H4 (cell line): ENCODE measurements at places on chromosomes 11 and 22. TPM values are rescaled to one million over a fixed set of nuclear protein-coding genes. Genes with fewer than 3 reads are reported as not detected.

Gene RBFOX2
- total RNA-seq = 35.6 and 55.3 TPM in 2 replicates

Gene C11orf52
- total RNA-seq = not detected in 2 replicates

Gene MS4A6A
- total RNA-seq = not detected in 2 replicates

DNA sequence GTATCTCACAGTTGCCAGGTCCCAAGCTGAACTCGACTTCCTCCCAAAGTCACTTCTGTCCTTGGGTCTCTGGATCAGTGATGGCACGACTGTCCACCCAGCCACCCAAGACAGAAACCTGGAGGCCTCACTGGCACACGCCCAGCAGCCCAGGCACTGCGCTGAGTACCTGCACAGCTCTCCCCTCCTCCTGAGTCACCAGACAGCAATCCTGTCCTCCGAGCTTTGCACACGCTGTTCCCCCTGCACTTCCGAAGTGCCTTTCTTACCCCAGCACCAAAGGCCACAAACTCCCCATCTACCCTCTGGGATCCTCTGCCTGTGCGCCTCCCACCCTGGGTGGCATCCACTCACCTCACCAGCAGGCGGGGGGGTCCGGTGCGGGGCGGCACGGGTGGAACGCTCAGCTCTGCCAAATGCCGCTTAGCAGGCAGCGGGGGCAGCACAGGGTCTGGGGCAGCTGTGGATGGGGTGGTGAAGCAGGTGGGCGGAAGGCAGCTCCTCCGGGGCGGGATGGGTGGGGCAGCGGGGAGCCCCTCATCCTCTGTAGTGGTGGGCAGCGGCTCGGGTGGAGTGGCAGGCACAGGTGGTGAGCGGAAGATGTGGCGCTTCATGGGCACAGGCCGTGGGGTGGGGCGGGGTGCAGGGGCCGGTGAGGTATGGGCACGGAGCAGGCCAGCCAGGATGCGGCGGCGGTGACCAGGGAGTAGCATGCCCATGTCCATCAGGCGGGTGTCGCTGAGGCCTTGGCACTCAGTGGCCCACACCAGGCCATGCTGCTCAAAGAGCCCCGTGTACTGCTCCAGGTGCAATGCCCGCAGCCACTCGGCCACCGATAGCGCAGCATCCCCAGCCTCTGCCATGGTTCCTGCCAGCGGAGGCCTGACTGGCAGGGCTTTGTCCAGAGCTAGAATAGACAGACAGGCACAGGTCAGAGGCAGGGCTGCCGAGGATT is 25.7 kb downstream of the ARAP1 start:
- no peak for DNase-seq

GRCh38 chr11:78351979-78352841 is 65.4 kb downstream of the GAB2 start:
- no peak for DNase-seq

DNA sequence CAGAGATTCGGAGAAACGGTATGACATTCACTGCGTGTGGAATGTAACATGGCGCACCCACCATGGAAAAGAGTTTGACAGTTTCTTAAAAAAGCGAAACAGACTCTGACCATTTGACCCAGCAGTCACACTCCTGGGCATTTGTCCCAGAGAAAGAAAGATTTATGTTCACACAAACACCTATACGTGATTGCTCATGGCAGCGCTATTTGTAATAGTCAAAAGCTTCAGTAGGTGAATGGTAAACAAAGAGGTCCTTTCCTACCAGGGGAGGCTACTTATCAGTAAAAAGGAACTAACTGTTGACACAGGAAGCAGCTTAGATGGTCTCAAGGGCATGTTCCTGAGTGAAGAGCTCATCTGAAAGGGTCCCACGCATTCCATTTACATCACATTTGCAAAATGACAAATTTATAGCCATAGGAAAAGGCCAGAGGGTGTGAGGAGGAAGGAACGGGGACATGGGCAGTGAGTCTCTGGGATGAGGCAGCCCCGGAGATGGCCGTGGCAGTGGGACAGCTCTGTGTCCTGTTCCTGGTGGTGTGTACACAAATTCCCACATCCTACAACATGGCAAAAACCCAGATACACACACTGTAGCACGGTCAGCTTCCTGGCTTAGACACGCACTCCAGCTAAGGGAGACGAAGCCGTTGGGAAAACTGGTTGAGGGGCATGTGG is 14.6 kb upstream of the KRTAP5-6 start:
- no peak for DNase-seq

GRCh38 chr11:2699531-2700414 is at the start of gene KCNQ1OT1:
KCNQ1OT1 (minus strand) TSS chr11:2699994.
- peak; percentile 97 for DNase-seq

GRCh38 chr22:37932821-37933578 is 20.4 kb downstream of the C22orf23 start:
- no peak for DNase-seq

DNA sequence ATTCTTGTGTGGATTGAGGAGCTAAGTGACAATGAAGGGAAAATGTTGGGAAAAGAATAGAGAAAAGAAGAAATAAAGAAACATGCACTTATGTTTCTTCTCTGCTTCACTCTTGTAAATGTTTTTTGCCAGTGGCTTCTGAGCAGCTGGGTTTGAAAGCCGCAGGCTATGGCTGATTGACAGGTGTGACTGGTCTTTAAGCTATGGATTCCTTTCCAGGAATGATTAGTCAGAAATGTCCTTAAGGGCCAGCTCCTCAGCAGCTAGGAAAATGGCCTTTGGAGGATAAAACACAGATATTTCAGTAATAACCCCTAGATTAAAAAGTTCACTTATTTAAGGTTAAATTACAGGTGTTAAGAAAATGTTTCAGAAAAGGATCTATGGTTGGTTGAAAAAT is 6.5 kb upstream of the USP28 start:
- no peak for DNase-seq

DNA sequence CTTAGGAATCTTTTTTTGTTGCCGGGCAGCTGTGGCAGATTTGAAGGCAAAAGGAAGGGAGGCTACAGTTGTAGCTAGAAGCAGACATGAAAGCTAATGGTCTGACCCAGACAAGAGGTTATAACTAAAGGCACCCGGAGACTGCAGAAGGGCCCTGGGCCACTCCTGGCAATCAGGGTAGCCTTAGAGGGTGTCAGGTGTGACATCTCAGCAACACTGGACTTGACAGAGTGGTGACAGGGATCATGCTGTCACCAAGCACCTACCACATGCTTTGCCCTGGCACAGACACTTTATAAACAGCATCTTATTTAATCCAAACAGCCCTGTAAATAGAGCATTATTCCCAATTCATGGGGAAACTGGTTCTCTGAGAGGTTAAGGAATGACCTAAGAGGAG is 25.7 kb downstream of the TUB start:
- no peak for DNase-seq

GRCh38 chr11:66020212-66020611 is 6.1 kb downstream of the CATSPER1 start:
- DNase-seq = no peak

DNA sequence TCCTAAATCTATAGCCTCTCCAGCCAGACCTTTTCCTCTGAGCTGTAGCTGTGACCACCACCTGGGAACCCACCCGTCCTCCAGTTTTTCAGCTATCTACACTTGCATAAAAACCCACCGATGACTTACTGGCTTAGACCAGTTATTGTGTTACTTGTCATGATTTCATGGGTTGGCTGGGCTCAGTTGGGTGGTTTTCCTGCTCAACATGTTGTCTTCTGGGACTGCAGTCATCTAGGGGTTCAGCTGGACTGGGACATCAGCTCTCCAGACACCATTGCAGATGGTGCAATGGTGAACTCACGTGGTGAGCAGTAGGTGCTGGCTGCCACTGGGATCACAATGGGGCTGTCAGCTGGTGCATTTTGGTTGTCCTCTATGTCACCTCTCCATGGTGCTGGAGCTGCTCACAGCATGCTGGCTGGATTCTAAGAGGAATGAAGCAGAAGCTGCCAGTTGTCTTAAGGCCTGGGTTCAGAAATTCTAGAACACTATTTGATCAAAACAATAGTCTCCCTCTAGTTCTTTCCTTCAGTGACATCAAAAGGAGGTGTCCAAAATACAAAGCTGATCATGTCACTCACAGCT is 1.3 kb upstream of the SYT13 start:
- no peak for DNase-seq

- no peak for DNase-seq
These were observed 1197.8 kb downstream of the BRD1 start for GRCh38 chr22:48629631-48630432.

DNA sequence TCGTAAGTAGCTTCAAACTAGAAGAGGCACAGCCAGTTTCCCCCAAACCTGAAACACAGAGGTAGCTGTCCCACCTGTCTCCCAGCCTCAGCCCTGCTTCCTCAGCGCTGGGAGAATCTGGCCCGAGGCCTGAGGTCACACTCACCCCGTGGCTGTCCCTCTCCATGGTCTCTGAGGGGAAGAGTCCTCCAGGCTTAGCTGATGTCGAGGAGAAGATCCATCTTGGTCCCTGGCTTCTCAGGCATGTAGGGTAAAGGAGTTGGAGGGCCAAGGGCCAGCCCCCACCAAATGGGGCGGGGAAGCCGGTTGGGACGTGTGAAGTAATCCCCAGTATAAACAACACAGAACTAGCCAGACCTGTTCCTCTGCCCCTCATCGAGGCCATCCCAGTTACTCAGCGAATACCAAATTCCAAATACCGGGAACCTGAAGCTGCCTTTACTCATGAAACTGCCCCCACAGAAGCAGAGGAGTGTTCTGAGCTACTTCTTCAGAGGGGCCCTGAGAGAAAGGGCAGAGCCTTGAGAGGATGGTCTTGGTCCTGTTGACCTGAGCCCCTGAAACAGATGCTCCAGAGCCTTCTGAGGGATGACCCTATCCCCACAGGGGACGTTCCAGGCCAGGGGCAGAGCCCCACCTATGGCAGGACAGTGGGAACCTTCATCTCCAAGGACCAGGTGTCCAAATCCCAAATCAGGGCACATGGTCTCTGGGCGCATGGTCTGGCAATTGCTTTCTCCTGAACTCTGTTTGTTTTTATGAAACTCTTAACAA is at the start of gene TMPRSS13:
Gene TMPRSS13, minus strand, starts transcription at position 261 of the 774 bp plus-strand sequence. Its CDS starts 95 bp downstream, at position 166.
- DNase-seq = no peak

- no peak for DNase-seq
These were observed 14.9 kb downstream of the XKR3 start for GRCh38 chr22:16810188-16810802.

GRCh38 chr11:19697721-19698121 is 14.9 kb upstream of the NAV2 start:
- DNase-seq = no peak

DNA sequence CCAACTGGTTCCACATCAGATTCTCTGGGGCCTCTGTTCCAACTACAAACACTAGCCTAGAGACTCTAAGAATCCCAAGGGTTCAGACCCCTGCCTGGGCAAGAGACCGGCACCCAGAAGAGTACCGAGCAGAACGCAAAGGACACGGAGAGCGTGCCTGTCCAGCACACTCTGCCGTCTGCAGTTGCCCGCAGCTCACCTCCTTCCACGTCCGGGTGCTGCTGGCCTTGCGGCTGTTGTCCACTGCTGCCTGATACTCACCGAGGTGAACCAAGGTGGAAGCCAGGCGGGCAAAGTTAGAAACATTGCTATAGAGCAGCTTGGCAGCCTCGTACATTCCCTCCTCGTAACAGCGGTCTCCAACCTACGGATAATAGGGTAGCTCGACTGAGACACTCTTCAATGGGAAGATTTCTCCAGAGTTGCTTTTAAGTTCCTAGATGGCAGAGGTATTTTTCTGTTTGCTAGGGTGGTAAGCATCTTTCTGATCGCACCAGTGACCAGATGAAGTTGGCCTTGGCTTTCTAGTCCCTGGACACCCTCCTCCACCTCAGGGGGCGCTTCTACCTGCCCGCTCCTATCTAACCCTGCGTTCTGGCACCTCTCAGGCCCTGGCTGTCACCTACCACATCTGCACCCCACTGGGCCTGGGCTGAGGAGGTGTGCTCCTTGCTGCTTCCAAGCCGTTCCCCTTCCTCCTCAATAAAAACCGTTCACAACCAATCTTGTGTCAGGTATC is 22.8 kb upstream of the SLC25A1 start:
- no peak for DNase-seq

DNA sequence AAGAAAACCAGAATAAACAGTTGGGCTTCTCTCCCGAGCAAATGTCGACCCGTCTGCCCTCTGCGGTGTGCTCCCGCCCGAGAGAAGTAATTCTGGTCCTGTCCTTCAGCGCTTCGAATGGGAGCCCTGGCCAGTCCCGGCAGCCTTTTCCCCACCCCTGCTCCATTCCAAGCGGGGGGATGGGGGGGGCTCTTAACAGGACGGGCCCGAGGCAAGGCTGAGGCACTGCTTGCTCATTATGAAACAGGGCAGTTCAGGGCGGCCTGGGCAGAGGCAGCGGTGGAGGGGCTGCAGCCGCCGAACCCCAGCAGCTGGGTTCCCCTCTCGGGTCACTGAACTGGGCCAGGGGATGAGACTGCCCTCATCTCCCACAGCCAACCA is 9.1 kb downstream of the BACE1-AS start:
- DNase-seq = no peak
